Activated CD4-positive, alpha-beta T cell treated with anti-CD3 and anti-CD28 coated beads, Interleukin-2, Interleukin-6, amounts not matched to agents 100 ng/mL and 50 ng/mL, durations not matched to agents 16 hours and 8 hours (primary cell): ENCODE measurements at places on chromosomes 4 and X.

DNA sequence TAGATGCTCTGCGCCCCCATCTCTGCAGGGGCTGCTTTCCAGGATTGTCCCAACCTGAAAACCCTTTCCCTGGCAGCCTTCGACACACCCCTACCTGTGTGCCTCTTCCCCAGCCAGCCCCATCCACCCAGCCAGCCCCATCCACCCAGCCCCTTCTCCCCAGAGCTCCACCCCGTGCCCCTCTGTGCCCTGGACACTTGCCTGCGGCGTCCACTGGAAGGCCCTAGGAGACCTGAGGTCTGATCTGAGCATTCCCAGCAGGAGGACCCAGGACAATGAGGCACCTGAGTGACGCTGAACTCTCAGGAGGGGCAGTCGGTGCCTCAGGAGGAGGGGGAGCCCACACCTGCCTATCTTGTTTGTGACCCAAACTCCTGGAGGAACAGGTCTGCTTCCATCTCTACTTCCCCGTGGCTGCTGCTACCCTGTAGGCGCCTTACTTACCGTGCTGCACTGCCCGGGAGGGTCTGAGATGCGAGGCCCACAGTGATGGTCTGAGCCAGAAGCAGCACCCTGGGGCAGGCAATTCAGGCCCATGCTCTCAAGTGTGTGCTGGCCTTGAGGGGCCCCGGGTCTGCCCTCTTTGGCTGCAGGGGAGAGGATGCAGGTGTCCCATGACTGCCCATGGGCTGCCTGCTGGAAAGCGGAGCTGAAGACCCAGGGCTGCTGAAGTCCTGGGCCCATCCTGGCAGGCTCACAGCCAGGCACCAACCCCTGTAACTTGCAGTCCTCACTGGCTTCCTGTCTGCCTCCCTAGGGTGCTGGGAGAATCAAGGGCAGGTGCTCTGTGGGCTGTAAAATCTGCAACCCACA lies 4.9 kb downstream of the LRPAP1 start:
- no peak for DNase-seq

- DNase-seq = no peak
These were observed 23.5 kb upstream of the CA5B start for GRCh38 chrX:15714529-15714928.

GRCh38 chrX:133151336-133151735 lies 54.4 kb upstream of the USP26 start:
- DNase-seq = no peak

- DNase-seq = no peak
These were observed 22.1 kb downstream of the DOK7 start for GRCh38 chr4:3485011-3485791.

DNA sequence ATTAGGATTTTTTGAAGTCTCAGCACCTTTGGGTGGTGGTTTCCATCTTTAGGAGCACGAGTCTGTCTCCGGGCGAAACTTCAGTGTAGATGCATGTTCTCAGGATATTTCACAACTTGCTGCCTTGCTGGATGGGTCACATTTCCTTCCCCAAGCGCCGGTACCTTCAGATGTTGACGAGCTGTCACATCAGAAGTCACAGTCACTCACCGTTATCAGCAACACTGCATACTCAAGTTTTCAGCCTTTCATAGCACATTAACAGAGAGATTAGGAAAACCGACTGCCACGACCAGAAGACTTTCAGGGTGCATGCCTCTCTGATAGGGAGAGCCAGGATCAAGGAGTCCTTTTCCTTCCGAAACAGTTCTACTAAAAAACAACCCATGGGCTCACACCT lies 77.8 kb downstream of the SHROOM2 start:
- DNase-seq = no peak

GRCh38 chrX:153778181-153778580 lies 2.7 kb upstream of the SRPK3 start:
- DNase-seq = no peak

DNA sequence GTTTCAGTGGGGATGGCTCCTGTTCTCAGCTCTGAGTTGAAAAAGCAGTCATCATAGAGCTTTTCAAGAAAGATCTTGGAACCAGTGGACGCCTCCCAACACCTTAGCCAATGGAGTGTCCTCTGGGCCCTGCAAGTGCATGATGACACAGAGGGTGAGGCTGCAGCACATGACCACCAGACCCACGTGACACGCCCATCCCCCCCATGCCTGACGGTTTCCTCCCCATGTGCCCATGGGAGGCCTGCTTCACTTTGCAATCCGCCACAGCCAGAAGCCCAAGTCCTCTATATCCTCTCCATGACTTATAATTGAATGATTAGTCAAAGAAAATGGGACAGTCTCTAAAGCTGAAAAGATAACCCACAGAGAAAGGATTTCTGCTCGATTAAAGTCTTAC lies 187.0 kb downstream of the AFAP1 start:
- no peak for DNase-seq

DNA sequence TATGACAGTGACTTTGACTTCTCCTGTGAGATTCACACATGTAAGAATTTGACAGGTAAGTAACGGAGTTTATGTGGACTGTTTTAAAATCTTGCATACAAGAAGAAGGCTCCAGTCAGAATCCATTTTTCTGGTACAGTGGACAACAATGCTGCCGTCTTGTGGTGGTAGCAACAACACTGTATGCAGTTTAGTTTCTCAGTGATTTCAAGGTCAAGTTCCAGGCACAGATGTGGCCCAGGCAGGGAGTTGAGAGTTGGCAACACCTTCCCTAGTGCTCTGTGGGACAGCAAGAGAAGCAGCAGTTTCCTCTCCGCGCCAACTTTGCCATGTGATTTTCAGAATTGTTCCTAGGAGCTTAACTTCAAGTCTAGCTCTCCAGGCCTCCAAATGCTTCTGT lies 56.0 kb upstream of the STPG2 start:
- DNase-seq = no peak

- DNase-seq = no peak
These were observed 3.9 kb upstream of the HPGDS start for GRCh38 chr4:94346541-94346940.

DNA sequence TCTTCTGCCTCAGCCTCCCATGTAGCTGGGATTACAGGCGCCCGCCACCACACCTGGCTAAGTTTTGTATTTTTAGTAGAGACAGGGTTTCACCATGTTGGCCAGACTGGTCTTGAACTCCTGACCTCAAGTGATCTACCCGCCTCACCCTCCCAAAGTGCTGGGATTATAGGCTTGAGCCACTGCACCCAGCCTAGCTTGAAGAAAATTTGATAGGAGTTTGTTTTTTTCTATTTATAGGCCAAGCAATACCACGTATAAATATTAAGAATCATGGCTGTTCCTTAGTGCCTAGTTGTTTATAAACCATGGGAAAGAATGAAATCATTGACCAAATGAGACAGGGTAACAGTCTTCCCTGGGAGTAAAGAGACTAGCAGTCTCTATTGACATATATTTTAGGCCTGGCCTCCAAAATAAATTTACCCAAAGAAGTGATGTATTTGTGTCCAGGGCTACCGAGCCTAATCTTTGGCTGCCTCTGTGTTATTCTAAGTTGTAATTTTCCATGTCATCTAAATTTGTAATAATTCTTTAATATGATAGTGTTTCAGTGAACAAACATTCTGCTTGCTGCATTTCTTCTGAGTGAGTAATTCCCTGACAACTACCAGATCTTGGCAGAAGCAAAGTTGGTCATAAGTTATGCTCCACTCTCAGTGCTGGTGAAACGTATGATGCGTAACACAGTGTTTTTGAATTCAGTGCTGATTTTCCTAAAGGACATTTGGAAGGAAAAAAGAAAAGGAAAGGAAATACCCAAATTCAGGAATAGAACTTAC lies 10.3 kb downstream of the PKD2 start:
- no peak for DNase-seq

GRCh38 chrX:45070116-45071007 lies 130.3 kb downstream of the DIPK2B start:
- peak; percentile 65 for DNase-seq

GRCh38 chrX:150954951-150955350 lies 28.2 kb upstream of the HMGB3 start:
- no peak for DNase-seq

- no peak for DNase-seq
These were observed 15.8 kb upstream of the TXK start for GRCh38 chr4:48149827-48150370.

GRCh38 chr4:139535871-139536234 lies 20.2 kb downstream of the SETD7 start:
- no peak for DNase-seq

DNA sequence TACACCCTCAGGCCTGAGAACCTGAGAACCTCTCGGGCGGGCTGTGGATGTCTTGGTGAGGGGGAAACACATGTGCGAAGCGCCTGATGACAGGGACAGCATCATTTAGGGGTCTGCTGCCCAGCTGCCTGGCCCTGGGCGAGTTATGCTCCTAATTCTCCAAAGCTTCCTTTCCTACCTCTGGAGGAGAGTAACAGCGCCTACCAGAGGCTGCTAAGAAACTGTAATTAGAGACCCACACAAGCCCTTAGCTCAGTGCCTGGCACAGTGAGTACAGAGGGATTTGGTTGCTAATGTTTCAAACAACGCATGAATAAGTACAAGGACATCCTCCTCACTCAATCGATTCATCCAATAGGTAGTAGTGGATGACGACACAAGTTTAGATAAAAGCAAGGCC lies 40.4 kb downstream of the BCOR start:
- DNase-seq = no peak

DNA sequence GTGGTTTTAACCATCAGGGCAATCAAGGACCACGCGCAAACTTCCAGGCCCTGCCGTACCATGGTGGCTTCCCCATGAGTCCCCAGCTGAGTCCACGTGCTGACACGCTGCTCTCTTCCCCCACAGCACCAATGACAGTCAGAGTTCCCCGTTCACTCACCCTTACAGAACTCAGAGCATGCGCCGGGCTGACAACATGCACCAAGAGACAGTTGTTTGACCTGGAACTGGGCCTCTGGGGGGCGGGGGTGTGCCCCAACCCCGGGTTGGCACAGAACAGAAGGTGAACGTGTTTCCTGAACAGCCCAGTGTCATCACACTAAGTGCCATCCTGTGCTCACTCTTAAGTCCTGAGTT lies 29.4 kb downstream of the IRF2 start:
- DNase-seq = peak; percentile 20
